Ureter (tissue), 1 donor: ENCODE measurements at places on chromosomes 5 and 9. TPM values are rescaled to one million over a fixed set of nuclear protein-coding genes. Genes with fewer than 3 reads are reported as not detected.

The FRMD3 gene
- 16.8 TPM for total RNA-seq

DNA sequence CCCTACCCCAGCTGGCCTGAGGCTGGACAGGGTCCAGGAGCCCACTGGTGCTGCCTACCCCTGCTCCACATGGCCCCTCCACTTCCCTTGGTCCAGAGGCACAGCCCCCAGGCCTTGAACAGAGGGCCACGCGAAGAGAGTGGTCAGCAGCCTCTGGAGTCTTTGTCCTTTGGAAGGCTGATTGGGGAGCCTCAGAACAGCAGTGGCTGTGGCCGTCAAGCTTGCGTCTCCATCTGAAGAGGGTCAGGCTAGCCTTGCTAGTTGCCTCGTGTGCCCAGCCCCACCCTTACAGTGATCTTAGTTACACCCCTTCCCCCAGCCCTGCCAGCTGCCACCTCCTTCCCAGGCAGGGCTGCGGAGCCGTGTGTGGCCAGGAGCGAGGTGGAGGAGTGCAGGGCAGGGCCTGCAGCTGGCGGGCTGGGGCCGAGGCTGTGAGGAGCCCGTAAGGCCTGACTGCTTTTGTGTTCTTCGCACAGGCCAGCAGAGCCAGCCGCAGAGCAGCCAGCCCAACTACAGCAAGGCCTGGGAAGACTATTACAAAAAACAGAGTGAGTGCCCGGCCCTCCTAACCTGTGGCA is 30.1 kb upstream of the PRDM12 start:
- DNase-seq = no peak

The CCDC180 gene
- 7.5 TPM for total RNA-seq

DNA sequence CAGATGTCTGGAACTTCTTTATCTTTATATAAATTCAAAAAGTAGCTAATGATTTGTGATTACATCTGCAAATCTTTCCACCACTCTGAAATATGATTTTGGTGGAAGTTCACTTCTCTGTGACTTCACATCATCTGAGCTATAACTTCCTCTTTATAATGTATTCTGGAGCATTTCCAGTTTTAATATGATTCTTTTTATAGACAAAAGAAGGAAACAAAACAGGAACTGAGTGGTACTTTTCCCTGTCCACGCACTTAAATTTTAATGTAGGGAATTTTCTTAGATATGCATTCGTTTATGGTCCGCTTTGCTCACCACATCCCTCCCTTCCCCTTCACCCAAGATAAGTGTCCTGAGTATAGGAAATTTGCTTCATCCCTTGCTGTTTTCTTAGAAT is 333.5 kb downstream of the CHSY3 start:
- DNase-seq = no peak

GRCh38 chr9:112012026-112012902 is 115.7 kb downstream of the UGCG start:
- DNase-seq = peak; percentile 67

The CARD19 gene
- total RNA-seq = 31.3 TPM

The RELL2 gene
- total RNA-seq = 4.4 TPM

The IPO11 gene
- 48.9 TPM for total RNA-seq

DNA sequence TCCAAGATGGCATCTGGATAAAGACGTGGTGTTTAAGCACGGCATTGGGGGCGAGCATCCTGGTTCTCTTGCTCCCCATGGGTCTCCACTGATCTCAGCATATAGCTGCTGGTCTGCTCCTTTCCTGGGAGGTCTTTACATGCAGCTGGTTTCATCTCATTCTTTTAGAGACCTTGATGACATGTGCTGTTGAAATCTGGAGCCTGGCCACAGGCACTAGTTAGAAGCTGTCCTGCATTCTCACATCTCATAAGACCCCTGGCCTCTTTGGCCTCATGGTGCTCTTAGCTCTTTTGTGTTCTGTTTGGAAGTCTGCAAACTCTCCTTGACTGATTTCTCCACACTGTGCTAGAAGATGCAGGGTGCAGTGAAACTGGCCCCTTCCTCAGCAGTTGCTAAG is 113.0 kb downstream of the SMARCA2 start:
- no peak for DNase-seq

DNA sequence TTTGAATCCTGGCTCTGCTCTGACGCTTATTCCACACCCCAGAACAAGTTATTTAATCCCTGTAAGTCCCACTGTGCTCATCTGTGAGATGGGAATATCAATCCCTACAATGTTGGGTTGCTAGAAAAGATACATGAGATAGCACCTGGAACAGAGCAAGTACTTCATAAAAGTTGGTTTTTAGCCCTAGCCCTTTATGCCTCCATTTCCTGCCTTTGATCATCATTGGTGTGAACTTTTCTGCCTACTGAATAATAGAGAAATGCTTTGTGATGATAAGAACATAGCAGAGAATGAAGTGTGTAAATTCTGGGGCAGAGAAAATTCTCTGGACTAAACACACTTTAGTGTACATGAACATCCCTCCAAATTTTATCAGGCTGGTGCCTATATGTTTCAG is 90.3 kb upstream of the RANBP6 start:
- no peak for DNase-seq

- DNase-seq = no peak
Observed at GRCh38 chr9:128702949-128703615, 779 bp downstream of the PKN3 start.

DNA sequence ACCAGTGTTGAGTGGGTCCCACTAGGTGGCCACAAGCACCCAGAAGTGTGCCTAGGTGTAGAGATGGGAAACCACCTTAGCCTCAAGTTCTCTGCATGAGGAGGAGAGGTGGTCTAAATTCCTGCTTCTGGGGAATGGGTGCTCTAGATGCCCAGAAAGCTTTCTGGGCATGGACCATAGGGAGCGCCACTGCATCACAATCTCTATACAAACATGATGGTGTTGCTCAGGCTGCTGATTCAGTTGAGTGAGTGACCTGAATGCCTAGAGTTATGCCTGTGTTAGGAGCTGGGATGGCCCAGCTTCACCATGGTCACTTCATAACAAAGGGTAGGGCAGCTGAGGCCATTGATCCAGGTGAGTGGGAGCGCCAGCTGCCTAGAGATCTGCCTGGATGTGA is 667.9 kb upstream of the ARRDC3 start:
- no peak for DNase-seq

The IFNK gene
- not detected for total RNA-seq

GRCh38 chr9:137707361-137707760 is 88.6 kb downstream of the EHMT1 start:
- DNase-seq = no peak

DNA sequence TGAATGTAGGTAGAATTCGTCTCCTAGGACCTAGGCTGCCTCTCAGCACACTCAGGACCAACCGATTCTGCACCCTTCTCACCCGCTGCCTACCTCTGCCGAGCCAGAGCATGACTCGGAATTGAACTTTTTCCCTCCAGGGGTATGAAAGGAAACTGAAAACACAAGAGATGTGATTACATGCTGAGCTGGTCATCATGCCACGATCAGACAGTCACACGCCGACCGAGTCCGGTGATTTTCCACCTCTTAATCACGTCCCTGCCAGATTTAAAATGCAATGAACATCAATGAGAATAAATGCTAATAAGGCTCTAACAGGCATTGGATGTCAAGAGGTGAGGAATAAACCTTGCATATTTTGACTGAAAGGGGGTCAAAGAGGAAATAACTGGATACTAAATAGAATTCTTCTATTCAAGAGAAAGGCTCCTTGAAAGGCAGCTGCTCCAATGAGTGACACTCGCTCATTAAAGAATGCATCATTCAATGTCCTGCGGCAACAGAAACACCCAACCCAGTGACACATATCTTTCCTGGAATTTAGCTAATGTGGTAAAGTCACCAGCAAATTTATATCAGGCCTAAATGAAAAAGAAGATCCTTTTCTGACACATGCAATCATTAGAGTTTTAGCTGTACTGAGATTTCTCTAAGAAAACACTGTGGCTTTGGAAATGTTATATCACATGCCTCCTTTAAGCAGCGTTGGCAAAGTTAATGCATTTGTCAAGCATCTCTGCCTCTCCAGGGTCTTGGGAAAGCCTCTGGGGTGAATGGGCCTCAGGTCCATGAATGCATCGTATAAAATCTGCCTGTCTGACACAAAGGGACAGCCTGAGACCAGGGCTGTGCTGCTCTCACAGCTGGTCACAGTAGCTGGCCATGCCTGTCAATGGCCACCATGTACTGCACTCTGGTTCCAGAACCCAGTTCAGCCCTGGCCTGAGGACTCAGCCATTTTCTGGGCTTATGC is 128.7 kb downstream of the SPOCK1 start:
- DNase-seq = no peak

- DNase-seq = no peak
Observed at GRCh38 chr5:42598311-42598710, 158.3 kb upstream of the CCDC152 start.

DNA sequence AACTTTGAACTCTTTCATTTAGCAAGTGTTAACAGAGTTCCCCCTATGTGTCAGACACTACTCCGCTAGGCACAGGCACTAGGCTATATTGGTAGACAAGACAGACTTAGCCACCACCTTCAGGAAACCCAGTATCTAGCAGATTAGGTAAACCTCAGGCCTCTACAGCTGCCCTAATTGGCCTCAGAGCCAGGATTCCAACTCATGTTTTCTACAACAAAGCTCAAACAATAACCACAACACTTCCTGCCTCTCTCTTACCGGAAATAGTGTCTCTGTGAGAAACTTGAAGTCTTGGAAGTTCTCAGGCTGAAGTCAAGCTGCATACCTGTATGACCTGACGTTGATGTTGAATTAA is 116.6 kb upstream of the SLC44A1 start:
- no peak for DNase-seq

DNA sequence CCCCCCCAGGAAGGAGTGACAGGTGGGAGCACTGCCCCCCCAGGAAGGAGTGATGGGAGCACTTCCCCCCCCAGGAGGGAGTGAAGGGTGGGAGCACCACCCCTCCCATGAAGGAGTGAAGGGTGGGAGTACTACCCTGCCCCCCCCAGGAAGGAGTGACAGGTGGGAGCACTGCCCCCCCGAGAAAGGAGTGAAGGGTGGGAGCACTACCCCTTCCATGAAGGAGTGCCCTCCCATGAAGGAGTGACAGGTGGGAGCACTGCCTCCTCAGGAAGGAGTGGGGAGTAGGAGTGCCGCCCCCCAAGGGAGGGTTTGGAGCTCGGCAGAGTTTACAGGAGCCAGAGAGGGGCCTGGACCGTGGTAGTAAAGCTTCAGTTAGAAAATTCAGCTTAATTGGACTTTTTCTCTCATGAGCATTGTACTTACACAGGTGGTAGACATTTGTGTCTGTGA is 100.7 kb downstream of the CACNA1B start:
- DNase-seq = no peak

- DNase-seq = no peak
Observed at GRCh38 chr9:27382975-27383374, 86.0 kb upstream of the EQTN start.

The PKD2L2 gene
- not detected for total RNA-seq

- no peak for DNase-seq
Observed at GRCh38 chr9:106883626-106884190, 20.7 kb downstream of the ZNF462 start.

GRCh38 chr5:146893991-146894390 is 15.4 kb upstream of the PPP2R2B start:
- DNase-seq = no peak

DNA sequence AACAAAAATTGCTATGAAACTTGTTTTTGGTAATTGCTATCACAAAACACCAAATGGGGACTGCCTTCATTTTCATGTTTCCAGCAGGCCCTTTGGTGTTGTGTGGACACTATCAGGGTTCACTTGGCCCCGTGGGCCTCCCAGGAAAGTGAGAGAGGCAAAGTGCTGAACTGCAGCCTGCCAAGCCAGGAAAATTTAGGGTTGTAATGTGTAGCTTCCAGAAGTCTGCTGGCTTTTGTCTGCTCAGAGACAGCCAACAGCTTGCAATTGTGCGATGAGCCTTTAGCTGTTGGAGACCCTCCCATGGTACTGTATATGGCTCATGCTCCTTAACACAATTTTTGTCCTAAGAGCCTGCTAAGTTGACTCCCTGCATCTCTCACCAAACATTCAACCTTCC is 105.7 kb upstream of the EQTN start:
- no peak for DNase-seq

- no peak for DNase-seq
Observed at GRCh38 chr5:111703662-111704061, 53.3 kb downstream of the NREP start.

DNA sequence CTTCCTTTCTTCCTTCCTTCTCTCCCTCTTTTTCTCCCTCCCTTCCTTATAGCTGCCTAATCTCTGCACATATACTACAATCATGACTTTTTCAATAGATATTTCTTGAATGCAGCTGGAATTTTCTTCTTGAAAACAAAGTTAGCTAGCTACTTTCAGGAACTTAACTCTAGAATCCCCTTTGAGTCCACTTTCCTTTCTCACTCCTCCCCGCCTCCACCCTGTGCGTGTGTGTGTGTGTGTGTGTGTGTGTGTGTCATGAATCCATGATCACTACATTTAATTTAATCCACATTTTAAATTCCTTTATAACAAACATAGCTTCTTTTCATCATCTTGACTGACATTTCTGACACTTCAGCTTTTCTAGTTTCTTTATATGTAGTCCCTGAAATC is 167.5 kb upstream of the KLF9 start:
- DNase-seq = no peak

GRCh38 chr5:14306329-14306815 is 163.2 kb downstream of the TRIO start:
- no peak for DNase-seq

GRCh38 chr5:79025054-79025472 is 40.0 kb upstream of the ARSB start:
- peak; percentile 66 for DNase-seq

DNA sequence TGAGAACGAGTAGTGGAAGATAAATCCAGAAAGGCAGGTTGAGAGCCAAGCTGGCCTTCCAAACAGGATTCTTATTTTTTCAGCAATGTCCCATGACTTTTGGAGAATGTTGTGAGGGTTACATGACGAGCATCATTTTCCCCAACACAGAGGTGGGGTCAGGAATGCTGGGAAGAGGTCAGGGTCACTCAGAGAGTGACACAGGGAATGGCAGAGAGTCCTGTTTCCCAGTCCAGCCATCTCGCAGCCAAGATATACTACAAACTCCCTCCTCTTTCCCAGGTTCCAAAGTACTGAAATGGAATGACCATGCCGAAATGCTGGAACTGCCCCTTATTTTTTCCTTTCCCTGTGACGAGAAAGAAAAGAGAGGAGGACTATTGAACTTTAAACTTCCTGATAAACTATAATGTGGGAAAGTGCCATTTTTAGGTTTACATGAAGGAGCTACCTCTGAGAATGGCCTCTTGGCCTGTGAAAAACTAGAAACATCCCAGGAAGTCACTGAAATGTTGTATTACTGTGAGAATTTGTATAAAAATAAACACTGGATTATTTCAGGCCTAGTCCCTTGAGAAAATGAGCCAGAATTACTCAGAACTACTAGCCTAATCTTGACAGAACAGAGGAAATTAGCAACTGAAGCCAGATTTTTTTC is 420.4 kb downstream of the CETN3 start:
- no peak for DNase-seq

The OXCT1 gene
- 18.2 TPM for total RNA-seq

- no peak for DNase-seq
Observed at GRCh38 chr9:134996591-134997530, 79.1 kb upstream of the FCN1 start.

The PCDHB7 gene
- total RNA-seq = 2.4 TPM
